Colonic mucosa (tissue), 4 donors: ENCODE measurements at places on chromosomes 2 and 18. TPM values are rescaled to one million over a fixed set of nuclear protein-coding genes. Genes with fewer than 3 reads are reported as not detected.

Gene LONRF2
- 0.17 TPM for total RNA-seq

Gene SS18
- 41.9 TPM for total RNA-seq

Gene ATRAID
- 80.7 TPM for total RNA-seq

Gene RGPD4
- total RNA-seq, result not detected

Gene SLC5A7
- not detected for total RNA-seq

Gene NEMP2
- 3.6 TPM for total RNA-seq

Gene IL18R1
- total RNA-seq, result 1.1 TPM
